DMS79 treated with DMSO at 0.1 percent for 48 hours (cell line): ENCODE measurements at places on chromosomes 1 and 21.

- no peak for DNase-seq
Measured at GRCh38 chr1:58933599-58933926, 149.7 kb upstream of the JUN start.

DNA sequence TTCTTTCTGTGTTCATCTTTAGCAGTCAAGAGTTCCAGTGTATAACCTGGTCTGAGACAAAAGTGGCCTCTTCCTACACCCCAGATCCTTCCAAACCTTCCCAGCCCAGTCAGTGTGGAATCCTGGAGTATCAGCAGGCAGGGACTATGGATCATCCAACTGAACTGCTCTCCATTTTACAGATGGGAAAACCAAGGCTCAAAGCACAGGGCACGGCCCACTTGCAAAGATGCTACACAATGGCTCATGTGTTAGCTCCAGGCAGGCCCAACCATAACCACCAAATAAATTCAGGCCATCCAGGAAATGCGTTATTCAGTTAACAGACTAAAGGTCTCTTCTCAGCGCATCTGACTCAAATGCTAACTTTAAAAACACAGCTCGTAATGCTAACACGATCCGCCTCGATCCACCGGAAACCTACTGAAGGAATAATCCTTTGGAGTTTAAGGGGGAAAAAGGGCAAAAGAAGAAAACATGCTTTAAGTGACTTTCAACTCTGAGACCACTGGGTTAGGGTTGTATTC, 7.1 kb downstream of the GLIS1 start:
- DNase-seq = no peak

DNA sequence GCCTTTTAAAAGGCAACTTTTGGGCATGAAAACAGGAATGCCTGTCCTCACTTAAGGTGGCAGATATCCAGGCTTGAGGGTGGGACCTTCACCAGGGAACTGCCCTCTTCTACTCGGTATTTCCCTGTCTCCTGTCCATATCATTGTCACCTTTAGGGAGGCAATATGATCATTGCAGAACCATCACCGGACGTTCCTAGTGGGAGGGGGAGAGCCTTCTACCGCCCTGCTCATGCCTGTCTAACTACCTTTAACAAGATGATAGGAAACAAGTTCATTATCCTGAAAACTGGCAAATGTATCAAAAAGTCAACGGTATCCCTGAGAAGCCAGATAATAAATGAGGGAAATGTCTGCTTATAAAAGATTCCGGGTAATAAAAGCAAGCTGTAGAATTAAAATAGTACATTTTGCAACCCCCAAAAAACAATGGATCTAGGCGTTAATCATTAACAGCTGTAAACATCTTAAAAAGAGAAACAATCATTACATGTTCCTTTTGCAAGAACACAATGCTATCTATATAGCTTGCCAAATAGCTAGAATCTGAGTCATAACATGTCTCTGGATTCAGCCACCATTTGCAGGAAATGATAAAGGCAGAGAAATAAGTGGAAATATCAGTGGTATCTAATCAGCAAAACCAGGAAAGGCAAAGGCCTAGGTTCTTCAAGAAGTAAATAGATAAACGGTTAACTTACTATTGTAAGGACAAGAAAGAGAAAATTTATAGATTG, 852.9 kb upstream of the ADGRL4 start:
- no peak for DNase-seq

DNA sequence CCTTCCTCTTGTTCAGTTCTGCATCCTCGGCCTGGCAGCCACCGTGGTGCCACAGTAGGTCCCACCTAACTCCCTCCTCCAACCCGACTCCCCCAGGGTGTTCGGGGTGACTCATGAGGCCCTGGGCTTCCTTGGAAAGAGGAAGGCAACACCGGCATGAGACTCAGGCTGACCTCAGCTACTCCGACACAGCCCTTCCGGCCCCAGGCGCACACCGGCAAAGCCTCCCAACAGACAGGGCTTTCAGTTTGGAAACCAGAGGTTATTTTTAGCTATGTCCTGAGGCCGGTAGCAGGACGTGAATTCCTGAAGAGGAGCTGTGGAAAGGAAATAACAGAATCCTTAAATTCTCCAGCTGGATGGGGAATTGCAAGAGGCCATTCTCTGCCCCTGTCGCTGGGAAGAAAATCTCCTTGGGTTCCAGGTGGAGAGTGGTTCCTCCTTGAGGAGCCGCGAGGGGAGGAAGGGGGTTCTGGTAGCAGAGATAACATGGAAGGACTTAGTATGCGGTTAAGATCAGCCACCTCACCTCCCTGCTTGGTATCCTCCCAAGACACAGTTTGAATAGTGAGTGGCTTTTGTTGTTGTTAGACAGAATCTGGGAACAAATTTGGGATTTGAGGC, 24.4 kb downstream of the PLXNA2 start:
- no peak for DNase-seq

GRCh38 chr1:3777078-3777547, 4.6 kb downstream of the SMIM1 start:
- peak; percentile 87 for DNase-seq

DNA sequence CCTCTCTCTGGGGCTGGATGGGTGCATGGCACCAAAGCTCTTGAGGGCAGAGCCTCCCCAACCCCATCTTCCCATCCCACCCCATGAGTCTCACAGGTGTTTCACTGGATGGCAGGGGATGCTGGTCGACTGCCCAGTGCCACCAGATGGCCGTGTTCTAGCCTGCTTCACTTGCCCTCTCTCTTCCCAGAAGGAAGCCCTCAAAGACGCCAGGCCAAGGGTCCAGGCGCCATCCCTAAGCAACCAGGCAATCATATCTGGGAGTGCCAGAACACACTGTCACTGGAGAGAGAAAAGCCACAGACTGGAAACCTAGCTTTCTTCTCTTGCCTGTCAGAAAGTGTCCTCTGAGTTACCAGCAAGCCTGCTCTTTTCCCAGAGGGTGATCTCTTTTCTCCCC, 26.7 kb downstream of the PIGM start:
- DNase-seq = no peak

DNA sequence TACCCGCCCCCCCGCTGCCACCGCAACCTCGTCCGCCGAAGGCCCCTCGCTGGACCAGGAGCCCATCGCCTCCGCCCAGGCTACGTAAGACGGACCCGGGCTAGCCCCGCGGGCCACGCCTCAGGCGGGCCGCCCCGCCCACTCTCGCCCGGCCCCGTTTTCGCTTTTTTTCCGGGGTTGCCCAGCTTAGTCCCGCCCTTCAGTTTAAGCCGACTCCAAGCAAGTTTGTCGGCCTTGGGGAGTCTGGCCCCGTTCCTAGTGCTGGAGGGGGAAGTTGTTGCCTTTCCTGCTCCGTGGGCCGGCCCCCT, 3.0 kb downstream of the RUSC1 start:
- DNase-seq = peak; percentile 74

DNA sequence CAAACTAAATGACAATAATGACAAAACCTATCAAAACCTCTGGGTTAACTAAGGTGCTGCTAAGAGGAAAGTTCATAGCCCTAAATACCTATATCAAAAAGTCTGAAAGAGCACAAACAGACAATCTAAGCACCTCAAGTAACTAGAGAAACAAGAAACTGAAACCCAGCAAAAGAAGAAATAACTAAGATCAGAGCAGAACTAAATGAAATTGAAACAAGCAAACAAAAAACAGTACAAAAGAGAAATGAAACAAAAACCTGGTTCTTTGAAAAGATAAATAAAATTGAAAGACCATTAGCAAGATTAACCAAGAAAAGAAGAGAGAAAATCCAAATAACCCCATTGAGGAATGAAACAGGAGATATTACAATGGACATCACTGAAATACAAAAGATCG, 44.8 kb upstream of the KIAA0040 start:
- DNase-seq = no peak

DNA sequence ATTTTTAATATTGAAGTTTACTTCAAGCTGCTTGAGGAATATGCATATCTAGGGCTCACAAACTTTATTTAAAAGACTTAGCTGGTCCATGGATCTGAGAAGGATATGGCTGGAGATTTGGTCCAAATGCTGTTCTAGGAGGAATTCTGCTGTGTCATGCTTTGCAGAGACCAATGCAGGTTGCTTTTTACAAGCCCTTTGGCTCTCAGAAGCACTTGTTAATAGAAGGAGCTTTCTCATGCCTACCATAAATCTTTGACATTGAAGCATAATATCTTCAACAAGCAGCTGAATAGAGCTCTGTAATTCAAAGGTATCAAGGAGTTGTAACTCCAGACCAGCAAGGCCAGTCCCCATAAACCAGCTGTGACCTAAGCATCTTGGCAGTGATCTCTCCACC, 299.1 kb downstream of the HHAT start:
- peak; percentile 92 for DNase-seq

GRCh38 chr1:234260578-234260977, 112.7 kb upstream of the COA6 start:
- no peak for DNase-seq

- no peak for DNase-seq
Measured at GRCh38 chr1:235408503-235408960, 41.3 kb downstream of the TBCE start.

- DNase-seq = no peak
Measured at GRCh38 chr1:50175719-50176639, 67.3 kb downstream of the ELAVL4 start.

DNA sequence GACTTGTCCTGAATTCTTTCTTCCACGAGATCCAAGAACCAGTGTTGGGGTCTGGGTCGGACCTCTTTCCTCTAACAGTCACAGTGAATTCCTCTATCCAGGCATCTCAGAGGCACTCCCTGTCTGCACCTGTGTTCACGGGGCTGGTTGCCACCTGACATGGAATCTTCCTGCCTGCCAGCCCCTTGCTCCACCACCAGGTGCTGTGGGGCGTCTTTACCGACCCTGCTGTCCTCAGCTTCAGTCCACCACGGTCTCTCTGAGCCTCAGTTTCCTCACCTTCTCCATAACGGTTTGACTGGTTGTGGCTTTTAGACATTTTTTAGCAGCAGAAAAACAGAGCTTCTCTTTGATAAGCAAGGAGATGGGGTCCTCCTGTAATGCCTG, 62.7 kb downstream of the SDC3 start:
- DNase-seq = no peak

GRCh38 chr1:180415985-180416633, 86.3 kb downstream of the ACBD6 start:
- DNase-seq = peak; percentile 69

- no peak for DNase-seq
Measured at GRCh38 chr1:110218739-110219138, 8.6 kb downstream of the KCNC4 start.

- DNase-seq = no peak
Measured at GRCh38 chr1:209885403-209886218, 52.4 kb upstream of the SYT14 start.

DNA sequence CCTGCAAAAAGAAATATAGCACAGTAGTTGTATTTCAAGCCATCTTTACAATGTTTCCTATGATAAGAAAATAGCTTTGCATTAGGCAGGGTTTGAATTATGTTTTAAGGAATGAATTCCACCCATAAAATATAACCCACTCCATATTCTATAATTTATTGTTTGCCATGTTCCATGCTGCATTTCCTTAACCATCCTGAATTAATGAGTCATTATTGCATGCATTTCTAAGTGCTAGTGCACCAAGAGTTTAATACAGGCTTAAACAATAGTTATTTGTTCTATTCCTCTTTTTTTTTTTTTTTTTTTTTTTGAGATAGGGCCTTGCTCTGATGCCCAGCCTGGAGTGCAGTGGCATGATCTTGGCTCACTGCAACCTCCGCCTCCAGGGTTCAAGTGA, 45.2 kb downstream of the MIGA1 start:
- no peak for DNase-seq

GRCh38 chr21:15400905-15401304, 328.9 kb upstream of the USP25 start:
- no peak for DNase-seq

- no peak for DNase-seq
Measured at GRCh38 chr1:234262754-234263105, 110.5 kb upstream of the COA6 start.

DNA sequence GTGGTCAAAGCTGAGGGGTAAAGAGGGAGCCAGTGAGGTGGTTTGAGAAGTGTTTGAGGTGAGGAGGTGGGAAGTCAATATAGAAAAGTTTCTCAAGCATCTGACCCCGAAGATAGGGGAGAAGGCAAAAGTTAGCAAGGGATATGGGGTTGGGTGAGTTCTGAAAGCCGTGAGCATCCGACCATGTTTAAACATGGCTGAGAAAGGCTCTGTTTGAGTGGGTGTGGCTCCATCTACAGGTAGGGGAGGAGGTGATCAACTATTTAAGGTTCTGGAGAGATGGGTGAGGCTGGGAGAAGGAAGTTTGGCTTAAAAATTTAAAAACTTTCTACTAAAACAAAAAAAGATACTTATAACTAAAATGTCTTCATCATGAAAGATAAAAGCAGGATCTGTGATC, 273.8 kb downstream of the KCNJ6 start:
- DNase-seq = peak; percentile 3

DNA sequence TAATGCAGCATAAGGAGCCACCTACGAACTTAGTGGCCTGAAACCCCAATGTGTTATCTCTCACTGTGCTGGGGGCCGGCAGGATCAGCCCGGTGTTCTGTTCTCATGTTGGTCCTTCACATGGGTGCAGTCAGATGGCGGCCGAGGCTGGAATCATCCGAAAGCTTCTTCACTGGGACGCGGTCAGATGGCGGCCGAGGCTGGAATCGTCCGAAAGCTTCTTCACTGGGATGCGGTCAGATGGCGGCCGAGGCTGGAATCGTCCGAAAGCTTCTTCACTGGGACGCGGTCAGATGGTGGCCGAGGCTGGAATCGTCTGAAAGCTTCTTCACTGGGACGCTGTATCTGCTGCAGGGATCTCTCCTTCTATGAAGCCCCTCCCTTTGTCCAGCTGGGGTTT, 12.6 kb upstream of the PCBP3 start:
- no peak for DNase-seq
